COR-L47 (cell line): ENCODE measurements at places on chromosomes 3 and 15.

DNA sequence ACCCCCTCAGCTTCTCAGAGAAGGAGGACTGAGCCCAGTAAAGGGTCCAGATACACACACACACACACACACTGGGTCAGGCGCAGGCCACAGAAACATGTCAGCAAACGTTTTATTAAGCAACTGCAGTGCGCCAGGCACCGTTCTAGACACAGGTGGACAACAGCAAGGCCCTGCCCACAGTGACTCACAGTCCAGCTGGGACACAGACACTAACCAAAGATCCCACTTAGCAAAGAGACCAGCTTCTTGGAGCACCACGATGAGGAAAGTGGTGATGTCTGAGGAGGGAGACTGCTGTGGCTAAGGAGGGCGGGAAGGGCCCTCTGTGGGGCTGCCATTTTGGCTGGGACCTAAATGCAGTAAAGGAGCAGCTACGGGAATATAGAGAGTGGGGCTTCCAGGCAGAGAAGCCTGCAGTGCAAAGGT is 2.8 kb upstream of the VILL start:
- no peak for DNase-seq

DNA sequence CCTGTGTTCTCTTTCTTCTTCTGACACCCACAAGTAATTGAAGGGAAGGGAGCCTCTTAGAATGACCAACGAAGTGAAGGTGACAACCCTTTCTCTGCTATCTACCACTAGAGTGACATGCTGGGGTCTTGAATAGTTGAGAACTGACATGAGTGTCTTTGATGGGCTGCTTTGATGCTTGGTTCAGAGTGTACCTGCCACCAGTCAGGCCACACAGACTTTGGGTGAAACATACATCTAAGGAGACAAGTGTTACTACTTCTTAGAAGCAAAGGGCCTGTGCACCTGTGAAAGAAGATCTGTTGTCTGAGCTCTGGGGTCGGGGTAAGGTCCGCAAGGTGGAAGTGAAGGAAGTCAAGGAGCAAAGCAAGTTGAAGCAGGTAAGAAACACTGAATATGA is 1040.7 kb upstream of the CFAP20DC start:
- DNase-seq, result no peak

- no peak for DNase-seq
Observed at GRCh38 chr3:176352716-176353334, 844.5 kb downstream of the TBL1XR1 start.

DNA sequence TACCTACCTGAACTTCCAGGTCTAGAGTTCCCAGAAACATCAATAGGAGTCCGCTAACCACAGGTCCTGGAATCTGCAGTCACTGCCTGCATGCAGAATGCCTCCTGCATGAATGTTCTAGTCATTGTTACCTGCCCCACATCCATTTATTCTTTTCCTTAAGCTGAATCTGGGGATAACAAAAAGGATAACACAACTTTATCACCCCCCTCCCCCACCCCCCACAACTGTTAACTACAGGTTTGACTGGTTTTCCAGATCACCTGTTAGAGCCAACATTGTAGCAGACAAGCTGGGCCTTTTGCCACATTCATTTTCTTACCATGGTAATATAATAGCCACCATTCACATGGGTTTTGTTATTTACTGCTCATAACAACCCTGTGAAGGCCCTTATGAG is 4.6 kb upstream of the CTSH start:
- no peak for DNase-seq

DNA sequence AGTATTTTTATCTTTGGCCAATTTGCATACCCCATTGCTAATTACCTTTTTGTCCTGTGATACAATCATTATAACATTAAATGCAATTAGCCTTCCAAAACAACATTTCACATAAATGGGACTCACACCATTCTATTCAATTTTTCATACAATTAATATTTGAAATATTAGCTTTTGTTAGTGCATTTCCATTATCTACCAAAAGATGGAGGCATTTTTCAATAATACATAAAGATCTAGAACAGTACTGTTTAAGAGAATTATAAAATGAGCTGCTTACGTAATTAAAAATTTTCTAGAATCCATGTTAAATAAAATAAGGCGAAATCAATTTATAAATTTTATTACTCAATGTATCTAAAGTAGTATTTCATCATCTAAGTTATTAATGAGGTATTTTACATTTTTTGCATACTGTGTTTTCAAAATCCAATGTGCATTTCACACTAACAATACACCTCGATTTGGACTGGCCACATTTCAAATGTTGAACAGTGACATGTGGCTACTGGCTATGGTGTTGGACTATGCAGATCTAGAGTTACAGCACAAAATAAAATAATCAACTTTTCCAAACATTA is 74.3 kb downstream of the TJP1 start:
- DNase-seq, result no peak

GRCh38 chr15:80970658-80971057 is 19.0 kb downstream of the MESD start:
- no peak for DNase-seq

- DNase-seq, result no peak
Observed at GRCh38 chr3:55483196-55484095, 3.7 kb downstream of the WNT5A start.

- no peak for DNase-seq
Observed at GRCh38 chr3:59940718-59941117, 890.9 kb upstream of the CFAP20DC start.

- DNase-seq, result no peak
Observed at GRCh38 chr3:82163907-82164520, 402.6 kb upstream of the GBE1 start.

GRCh38 chr15:81362790-81363189 is 11.2 kb downstream of the TMC3 start:
- DNase-seq, result no peak

DNA sequence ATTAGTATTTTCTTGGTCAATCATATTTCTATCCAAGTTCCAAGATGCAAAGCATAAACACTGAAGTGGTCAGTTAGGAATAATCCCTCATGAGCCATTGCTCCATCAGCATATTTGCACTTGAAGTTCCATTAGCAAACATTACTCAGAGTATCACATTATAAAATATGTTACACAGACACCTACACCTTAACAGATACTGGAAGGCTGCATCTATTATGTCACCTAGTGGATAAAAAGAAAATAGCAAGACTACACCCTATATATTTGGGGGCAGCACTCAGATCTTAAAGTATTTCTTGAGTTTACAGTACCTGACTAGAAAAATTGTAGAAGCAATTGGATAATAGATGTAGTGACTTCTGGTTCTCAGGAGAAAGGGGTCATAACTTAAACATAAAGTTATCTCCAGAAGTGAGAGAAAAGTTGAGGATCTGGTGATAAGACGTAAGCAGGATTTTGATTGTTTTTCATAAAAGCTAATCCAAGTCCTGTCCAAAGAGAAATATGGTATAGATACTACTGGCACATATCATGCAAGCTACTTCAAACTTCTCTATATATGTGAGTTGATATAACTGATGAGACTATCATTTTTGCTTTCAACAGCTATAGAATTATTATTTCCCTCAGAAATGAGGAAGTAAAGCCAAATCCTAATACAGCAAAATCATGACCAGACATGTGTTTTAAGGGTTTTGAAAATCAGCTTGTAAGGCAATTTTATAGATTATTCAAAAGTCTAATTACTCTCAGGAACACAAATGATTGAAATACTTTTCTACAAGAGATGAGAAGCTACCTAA is 422.2 kb downstream of the GBE1 start:
- DNase-seq, result no peak

DNA sequence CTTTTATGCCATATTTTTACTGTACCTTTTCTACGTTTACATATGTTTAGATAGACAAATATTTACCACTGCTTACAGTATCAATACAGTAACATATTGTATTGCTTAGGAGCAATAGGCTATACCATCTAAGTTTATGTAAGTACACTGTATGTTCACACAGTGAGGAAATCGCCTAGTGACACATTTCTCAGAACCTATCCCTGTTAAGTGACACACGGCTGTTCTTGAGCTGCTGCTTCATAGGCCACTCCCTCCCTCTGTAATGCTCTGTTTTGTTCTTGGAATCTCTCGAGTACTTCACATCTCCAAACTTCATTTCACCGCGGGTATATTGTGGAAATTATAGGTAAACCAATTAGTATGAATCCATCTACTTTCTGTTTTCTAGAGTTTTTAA is 13.4 kb upstream of the SELENOT start:
- no peak for DNase-seq

DNA sequence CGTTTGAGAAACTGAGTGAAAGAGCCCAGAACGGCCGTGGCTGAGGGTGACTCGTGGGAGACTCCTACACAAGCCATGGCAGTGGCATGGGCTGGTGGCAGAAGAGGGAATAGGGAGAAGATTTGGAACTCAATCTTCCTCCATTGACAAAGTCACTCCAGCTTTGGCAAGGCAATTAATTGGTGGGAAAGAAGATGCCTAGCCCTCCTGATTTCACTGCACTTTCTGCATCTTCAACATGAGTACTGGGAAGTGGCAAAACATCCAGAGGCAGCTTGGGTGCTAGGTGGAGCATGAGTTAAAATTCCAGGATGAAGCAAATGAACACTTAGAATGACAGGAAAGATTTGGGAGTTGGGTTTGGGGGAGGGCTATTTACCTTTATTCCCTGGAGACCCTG is 1.4 kb upstream of the TGFBR2 start:
- DNase-seq, result no peak

DNA sequence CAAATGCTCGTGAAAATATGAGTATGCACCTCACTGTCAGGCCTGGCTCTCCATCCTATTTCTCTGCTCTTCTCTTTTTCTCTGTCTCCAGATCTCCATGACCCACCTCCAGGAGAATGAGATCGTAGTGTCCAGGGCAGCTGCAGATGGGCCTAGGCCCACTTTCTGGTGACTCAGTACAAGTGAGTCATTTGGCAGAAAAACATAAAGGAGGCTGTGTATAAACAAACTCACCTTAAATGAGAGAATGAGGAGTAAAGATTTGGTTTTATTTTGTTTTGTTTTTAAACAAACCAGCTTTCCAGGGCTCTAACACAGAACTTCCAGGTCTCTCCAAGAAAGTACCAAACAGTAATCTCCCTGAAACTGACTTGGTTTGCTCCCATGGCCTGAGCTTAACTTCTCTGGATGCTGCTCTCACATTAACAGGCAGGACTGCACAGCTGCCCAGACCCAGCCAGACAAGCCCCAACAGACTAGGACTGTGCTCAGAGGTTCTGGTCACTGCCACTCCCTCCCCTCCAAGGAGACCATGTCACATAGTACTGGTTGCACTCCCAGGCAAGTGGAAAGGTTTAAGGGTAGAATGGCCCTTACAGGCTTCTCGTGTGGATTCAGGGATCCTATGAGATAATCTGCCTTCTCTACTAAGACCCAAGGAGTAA is 1.5 kb upstream of the HEG1 start:
- DNase-seq, result no peak

DNA sequence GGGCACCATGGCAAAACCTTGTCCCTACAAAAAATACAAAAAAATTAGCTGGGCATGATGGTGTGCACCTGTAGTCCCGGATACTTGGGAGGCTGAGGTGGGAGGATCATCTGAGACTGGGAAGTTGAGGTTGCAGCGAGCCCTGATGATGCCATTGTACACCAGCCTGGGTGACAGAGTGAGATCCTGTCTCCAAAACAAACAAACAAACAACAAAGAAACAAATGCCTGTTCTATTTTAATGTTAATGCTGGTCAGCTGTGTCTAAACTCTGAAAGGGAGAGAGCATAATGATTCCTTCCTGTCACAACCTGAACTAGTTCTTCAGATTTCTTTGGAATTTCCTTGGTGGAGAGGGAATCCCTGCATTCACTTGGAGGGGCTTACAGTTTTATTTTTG is 413.0 kb upstream of the TBL1XR1 start:
- no peak for DNase-seq

- no peak for DNase-seq
Observed at GRCh38 chr3:114595522-114596028, 301.7 kb downstream of the TIGIT start.

DNA sequence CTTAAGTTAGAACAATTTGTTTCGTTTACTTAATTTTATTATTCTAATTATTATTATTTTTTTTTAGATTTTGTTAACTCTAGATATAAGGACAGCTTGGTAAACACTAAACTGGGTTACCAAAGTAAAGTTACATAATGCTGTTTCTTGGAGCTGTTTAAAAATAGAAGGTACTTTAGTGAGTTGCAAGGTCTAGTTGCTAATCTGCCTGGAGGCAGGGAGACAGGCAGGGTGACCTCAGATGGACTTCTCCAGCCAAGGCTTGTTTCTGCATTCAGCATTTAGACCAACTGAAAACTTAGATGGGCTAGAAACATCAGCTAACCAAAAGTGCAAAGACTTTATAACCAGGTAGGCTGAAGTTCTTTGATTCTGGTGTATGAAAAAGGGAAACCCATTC is 336.4 kb upstream of the GRM7 start:
- DNase-seq, result no peak

DNA sequence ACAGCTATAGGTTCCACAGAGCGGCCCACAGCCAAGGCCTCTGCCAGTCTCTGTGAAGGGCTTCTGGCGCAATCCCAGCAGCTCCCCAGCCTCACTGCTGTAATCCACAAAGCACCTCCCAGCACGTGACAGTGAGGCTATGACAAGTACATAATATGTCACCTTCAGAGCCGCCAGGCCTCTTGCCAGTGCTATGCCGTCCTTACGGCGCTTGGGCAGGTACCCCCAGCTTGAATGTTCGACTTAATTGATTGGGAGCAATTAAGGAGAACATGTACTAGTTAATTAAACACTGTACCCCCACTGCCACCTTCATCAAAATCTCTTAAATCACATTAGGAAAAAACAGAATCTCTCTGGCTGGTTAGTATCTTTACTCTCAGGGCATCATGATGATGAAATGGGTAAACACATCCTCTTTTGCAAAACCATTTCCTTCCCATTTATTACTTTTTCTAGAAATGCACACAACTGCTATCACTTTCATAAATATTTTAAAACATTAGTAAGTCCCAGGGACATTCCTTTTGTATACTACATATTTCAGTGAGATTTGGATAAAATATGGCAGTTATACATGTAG is 169.9 kb downstream of the XXYLT1 start:
- DNase-seq, result no peak

DNA sequence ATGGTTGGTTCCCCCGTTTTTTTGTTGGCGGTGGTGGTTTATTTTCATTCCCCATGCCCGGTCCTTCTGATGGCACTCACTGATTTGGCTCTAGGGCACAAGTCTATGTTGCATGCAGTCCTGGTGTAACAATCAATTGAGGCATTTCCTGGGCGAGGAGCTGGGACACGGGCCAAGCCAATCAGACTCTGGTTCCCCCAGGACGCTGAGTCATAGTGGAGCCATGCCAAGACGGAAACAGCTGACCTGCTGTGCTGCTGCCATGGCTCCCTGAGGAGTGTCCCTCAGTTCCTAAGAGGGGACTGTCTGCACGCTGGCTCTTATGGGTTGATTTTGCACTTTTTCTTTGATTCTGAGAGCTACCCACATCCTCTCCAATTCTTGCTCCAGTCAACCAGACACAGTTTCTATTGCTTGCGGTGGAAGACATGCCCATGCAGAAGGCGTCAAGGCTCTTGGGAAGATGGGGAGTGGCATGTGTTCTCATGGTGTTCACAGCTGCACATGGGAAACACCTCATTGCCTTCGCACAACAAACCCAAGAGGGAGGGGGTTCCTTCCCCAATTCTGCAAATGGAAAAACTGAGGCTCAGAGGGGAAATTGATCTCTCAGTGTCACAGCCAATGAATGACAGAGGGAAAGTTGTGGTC is 28.3 kb upstream of the ALDH1L1 start:
- DNase-seq, result peak; percentile 99
